ENCODE measurements at places on chromosomes 5 and 9.

DNA sequence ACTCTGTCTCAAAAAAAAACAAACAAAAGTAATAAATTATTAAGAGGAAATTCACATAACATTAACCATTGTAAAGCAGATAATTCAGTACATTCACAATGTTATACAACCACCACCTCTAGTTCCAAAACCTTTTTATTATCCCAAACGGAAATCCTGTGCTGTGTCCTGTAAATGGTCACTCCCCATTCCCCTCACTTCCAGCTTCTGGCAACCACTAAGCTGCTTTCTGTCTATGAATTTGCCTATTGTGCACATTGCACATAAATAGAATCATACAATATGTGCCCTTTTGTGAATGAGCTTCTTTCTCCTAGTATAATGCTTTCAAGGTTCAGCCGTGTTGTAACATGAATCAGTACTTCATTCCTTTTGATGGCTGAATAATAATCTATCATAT, 20.8 kb downstream of the C9orf152 start:
- DNase-seq: no peak

DNA sequence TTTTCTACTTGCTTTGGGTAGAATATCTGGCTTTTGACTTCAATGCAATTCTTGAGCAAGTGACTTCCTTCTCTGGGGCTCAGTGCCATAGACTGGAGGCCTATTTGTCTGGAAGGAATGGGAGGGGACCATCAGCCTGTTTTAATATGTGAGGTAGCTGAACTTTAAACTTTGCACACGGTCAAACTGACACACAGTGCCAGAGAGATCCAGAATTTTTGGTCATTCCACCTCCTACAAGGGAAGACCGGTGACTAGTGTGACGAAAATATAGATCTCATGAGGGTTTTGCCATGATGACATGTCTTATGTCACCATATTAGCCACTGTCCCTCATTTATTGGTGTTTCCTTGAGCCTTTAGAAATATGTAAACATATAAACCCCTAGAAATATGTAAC, 44.6 kb upstream of the ZSWIM6 start:
- DNase-seq: no peak

- no peak for DNase-seq
These were observed 41.4 kb downstream of the DUSP1 start for GRCh38 chr5:172729588-172729987.

GRCh38 chr9:114365194-114365593, 22.6 kb downstream of the AKNA start:
- no peak for DNase-seq

- DNase-seq: no peak
These were observed 2.4 kb downstream of the CDKN2AIPNL start for GRCh38 chr5:134409321-134409720.

DNA sequence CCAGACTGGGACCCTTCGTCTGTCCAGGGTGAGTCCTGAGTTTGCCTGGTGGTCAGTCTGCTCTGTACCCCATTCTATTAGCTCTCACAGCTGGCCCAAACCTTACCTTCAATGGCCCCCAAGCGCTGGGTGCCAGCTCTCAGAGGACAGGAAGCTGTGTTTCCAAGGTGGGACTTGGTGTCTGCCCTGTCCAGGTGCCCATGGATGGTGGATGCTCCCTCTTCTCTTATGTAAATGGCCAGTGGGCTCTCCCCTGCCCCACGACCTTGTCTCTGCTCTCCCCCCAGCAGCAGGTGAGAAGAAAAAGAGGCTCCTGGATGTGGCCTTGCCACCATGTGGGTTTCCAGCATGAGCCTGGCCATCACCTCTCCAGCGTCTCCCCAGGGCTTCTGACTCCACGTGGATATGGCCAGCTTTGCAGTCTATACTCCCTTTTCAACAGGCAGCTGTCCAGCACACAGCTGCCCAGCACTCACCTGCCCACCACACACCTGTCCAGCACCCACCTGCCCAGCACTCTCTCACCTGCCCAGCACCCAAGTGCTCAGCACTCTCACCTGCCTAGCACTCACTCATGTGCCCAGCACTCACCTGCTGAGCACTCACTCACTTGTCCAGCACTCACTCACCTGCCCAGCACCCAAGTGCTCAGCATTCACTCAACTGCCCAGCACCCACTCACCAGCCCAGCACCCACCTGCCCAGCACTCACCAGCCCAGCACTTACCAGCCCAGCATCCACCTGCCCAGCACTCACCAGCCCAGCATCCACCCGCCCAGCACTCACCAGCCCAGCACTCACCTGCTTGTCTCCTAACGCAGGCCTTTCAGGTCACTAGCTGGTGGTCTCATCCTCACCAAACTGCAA, 136.2 kb upstream of the IRX2 start:
- no peak for DNase-seq

- no peak for DNase-seq
These were observed 14.3 kb upstream of the SIL1 start for GRCh38 chr5:139212486-139212885.

DNA sequence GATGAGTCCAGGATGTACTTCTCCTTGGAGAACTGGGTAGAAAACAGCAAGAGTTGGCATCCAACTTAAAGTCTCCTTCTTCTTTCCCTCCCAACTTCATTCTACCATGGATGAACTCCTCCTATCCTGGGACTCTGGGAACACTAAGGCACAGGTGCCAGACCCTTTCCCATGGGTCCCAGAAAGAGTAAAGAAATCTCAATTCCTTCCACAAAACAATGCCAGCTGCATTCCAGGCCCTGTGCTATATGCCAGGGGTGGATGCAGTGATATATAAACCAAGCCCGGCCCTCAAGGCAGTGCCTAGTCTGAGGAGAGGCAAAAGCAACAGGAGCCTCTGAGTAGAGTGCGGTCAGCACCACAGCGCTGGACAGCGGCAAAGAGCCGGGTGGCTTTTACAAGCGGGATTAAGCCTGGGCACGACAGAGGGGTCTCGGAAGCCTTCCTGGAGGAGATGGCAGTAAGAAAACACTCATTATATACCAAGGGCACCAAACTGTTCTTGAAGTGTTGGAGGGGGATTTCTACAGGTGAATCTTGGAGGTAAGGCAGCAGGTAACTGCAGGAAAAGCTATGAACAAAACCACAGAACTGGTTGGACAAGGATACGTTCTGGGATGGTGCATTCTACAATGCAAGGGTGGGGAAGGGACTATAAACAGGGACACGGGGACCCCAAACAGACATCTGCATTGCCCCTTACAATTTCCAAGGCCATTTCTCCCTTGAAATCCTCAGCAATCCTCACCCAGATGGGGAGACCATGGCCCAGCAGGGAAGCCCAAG, 16.4 kb upstream of the TOR2A start:
- DNase-seq: no peak

DNA sequence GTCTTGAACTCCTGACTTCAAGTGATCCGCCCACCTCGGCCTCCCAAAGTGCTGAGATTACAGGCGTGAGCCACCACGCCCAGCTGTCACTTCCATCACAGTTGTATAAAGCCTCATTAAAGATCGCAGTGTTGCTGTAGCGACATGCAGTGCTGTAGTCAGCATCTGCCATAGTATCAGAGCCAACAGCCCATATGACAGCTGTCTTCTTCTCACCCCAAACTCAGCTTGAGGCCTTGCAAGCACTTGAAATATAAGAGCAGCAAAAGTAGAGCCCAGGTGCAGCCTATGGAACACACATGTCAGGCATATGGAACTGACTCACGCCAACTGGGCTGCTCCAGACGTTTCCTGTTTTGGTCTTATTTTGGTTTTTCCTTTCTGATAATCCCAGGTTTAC, 167.8 kb downstream of the TRIO start:
- DNase-seq: no peak

- no peak for DNase-seq
These were observed 10.6 kb upstream of the SEMA6A start for GRCh38 chr5:116585227-116585626.

- no peak for DNase-seq
These were observed 220.9 kb downstream of the ACTL7B start for GRCh38 chr9:108634672-108635462.

DNA sequence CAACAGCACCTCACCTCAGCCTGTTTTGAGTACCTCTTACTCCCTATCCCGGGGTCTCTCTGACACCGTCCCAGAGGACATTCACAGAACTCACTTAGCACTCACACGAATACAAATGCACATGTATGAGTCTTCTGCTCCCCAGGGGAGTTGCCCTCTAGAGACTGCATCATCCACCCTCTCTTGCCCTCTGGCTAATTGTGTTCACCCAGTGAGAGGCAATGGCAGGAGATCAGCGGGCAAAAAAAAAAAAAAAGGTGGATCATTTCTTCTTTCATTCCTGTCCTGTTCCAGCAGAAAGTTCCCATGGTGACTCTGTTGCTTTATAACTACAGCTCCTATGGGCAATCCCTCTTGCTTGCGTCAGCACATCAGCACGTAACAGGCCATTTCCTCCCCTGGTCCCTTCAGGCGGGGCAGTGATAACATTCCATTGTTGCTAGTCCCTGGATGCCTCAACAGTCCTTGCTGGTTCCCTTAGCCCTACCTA, 23.5 kb upstream of the SNX2 start:
- DNase-seq: no peak

- no peak for DNase-seq
These were observed 41.9 kb downstream of the TGFBI start for GRCh38 chr5:136070486-136071285.

GRCh38 chr9:10045598-10045997, 567.2 kb downstream of the PTPRD start:
- no peak for DNase-seq

DNA sequence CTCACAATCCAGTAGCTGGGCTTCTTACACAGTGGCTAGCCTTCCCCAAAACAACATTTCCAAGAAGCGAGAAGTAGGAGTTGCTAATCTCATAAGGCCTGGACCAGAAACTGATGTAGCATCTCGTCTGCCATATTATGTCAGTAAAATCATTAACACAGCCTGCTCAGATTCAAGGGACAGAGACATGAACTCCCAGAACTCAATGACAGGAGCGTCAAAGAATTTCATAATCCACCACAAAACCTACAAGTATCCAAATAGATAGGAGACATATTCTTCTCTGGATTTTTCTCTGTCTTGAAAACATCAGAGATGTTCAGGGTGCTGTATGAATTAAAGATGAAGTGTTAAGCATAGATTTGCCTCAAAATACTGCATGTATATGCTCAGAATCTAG, 457.6 kb upstream of the ACTBL2 start:
- no peak for DNase-seq

GRCh38 chr5:68849906-68850305, 243.9 kb upstream of the SLC30A5 start:
- DNase-seq: no peak

DNA sequence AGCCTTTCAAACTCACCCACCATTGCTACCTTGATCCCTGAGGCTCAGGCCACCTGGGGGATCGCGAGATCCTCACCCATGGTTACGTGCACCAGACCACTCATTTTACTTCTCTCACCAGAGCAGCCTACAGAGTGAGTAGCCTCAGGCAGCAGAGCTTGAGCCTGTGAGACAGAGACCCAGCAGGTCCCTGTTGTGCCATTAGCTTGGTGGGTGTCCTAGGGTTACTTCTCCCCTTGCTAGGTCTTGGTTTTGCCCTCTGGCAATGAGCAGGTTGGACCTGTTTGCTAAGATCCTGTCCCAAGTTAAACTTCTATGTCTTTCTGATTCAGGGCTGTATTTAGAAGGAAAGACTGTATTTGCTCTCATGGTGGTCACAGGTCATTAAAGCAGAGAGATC, 21.8 kb downstream of the WHRN start:
- no peak for DNase-seq

DNA sequence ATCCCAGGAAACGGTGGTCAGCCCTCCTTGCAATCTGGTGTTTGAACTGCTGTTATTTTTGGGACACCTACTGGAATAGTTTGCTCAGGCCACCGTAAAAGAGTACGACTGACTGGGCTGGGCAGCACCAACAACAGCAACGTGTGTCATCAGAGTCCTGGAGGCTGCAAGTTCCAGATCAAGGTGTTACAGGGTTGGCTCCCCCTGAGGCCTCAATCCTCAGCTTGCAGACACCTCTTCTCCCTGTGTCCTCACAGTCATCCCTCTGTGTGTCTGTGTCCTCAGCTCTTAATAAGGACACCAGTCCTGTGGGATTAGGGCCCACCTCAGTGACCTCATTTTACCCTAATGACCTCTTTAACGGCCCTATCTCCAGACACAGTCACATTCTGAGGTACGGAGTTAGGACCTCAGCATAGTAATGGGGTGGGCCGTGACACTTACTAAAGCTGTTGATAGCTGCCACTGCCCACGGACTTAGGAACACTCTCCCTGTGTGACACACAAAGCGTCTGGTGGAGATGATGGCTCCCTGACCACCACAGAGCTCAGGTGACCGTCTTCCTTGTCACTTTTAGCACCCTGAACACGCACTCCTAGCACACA, 16.8 kb downstream of the GLT6D1 start:
- DNase-seq: no peak

- DNase-seq: no peak
These were observed 746.5 kb upstream of the ZNF608 start for GRCh38 chr5:125492977-125493376.

DNA sequence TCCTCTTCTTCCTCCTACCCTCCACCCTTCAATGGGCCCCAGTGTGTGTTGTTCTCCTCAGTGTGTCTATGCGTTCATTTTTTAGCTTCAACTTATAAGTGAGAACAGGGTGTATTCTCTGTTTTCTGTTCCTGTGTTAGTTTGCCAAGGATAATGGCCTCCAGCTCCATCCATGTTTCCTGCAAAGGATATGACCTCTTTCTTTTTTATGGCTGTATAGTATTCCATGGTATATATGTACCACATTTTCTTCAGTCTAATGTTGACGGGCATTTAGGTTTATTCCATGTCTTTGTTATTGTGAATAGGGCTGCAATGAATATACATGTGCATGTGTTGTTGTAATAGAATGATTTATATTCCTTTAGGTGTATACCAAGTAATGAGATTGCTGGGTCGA, 634.9 kb upstream of the SEMA6A start:
- no peak for DNase-seq

GRCh38 chr5:14153932-14154731, 11.0 kb downstream of the TRIO start:
- no peak for DNase-seq

DNA sequence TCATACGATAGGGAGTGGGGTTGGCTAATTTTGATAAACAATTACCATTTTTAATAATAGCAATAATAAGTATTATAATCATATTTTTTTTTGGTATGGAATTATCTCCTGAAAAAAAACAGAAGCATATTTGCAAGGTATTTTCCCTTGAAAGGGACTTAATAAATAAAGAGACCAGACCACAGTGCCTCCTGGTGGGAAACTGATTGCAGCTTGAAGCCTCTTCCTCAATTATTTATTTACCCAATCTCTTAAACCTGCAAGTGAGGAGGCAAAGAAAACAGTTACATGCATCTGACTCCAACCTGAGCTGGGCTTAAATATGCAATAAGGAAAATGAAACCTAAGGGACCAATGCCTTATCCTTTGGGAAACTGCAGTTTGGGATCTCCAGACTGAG, 388.1 kb upstream of the ACO1 start:
- no peak for DNase-seq

DNA sequence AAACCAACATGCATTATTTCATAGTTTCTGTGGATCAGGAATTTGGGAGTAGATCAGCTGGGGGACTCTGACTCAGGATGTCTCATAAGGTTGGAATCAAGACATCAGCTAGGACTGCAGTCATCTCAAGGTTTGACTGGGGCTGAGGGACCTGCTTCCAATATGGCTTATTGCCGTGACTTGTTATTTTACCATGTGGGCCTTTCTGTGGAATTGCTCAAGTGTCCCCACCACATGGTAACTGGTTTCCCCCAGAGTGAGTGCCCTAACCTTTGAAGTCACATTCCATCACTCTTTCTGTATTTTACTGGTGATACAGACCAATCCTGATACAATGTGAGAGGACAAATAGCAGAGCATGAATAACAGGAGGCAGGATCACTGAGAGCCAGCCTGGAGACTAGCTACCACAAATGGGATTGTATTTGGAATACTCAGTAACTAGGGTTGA, 70.2 kb upstream of the ELL2 start:
- no peak for DNase-seq
